NCI-H1436 treated with DMSO at 0.1 percent for 48 hours (cell line): ENCODE measurements at places on chromosomes 7 and 10.

GRCh38 chr7:1946025-1946772 lies 276.1 kb downstream of the ELFN1 start:
- DNase-seq: no peak

- no peak for DNase-seq
Observed at GRCh38 chr7:19378345-19378714, 233.1 kb upstream of the FERD3L start.

DNA sequence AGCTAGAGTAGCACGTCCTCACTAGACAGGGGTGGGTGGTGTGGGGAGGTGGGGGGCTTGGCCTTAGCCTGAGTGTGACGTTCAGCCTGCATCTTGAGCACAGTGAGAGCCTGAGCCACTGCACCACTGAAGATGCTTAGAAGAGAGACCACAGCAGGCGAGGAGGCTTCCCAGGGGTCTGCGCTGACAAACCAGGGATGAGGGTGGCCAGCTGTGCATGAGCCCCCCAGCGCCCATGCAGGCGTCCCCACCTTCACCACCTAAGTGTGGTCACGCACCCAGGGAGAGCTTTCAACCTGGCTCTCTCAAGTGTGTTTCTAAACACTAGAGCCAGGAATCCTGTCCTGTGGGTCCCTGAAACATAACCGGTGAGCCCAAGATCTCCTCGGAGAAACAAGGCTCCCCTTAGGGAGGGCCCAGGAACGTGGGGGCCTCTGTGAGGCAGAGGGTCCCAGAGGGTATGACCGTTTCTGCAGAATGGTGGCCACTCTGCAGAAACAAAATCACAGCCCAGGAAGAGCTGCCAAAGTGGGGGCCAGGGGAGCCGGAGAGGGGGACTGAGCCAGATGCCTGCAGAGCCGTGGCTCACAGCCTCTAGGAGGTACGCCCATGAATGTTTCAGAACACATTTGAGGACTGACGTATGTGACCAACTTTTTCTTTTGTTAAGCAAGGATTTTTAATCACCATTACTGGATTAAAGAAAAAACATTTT lies 85.2 kb upstream of the INSIG1 start:
- no peak for DNase-seq

- no peak for DNase-seq
Observed at GRCh38 chr7:91776171-91776570, 104.3 kb downstream of the MTERF1 start.

DNA sequence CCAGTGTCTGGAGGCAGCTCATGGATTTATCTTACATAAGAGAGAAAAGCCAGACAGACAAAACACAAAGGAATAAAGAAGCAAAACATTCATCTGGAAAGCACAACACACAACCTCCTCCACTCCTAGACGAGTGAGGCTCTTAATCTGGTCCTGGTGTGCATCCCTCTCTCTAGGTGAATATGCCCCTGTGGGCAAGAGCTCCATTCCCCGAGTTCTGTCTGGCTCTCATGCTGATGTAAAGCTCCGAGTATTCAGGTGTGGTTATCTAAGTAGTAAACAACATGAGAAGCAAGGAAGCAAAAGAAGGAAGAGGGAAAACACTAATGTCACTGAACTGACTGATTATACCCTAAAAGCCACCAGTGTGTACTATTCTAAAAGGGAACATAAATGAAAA lies 47.9 kb upstream of the FEZF1 start:
- DNase-seq: no peak

DNA sequence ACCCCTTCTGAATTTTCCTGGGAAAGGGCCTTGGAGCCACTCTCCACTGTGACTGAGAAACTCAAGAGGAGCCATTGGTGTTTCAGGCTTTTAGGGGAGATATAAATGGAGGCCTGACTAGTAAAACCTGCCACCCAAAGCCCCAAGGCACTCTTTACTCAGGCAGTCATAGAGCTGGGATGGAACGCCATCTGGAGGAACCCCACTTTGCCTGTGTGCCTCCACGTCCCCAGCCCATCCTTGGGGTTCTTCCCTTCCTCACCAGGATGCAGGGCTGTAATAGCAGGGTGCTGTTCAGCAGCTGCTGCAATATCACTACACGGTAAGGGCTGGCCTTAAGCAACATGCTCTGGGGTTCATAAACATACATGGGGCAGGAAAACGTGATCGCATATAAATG lies 232.6 kb downstream of the BAMBI start:
- DNase-seq: no peak
